ENCODE measurements at places on chromosomes 1 and 21.
A peak's percentile ranks its signal among the peaks of the same experiment; 100 is the strongest.

DNA sequence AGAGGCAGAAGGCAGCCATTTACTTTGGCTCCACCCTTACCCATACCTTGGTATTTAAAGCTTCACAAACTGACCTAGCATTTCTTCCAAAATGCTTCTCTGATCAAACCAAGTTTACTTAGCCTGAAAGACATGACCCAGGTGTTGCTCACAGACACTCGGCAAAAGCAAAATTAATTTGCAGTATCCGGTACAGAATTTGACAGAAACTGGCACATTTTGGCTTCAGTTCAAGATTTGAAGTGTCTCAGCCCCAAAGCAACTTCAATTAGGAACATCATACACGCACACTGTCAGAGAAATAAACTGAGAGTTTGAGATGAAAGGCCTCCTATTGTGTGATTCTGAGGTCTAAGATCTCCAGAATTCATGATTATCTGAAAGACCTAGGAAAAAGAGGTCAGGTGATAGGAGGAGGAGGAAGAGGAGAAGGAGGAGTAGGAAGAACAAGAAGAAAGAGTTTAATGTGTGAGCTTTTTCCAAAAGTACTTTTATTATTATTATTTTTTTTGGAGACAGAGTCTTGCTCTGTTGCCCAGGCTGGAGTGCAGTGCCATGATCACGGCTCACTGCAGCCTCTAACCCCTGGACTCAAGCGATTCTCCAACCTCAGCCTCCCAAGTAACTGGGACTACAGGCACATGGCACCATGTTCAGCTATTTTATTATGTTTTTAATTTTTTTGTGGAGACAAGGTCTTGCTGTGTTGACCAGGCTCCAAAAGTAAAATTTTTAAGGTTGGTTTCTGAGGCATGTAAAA is 143.6 kb downstream of the SLC45A1 start:
- DNase-seq: no peak

DNA sequence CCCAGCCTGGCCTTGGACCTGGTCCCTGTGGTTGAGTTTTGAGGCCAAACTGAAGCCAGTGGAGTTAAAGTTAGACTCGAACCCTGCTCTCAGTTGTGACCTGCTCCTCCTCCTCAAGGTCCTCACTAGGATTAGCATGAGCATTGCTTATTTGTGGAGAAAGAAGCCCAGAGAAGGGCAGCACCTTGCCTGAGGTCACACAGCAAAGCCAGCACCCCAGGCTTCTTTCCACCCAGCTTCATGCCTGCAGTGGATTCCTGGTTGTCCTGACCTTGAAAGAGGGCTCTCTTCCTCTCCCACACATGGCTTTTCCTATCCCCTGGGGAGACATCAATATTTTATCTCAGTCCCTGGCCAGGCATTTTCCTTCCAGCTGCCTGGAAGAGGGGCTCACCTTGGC is 2.8 kb downstream of the LDLRAP1 start:
- DNase-seq: no peak

DNA sequence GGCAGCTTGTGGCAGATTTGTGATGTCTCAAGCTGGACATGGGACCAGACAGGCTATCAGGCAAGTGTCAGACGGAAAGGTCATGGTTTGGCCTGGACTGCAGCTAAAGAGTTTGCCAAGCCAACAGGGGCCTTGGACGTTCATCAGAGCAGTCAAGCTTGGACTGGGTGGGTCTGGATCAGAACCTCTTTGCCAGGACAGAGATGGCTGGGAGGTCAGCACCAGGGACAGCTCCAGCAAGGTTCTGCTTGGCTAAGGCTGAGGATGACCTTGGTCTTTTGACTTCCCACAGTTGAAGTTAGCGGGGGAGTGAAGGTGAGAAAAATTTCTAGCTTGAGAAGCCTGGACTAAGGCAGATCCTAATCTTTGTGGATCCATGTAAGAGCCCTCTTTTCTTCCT is 68.1 kb downstream of the GRIK3 start:
- no peak for DNase-seq

DNA sequence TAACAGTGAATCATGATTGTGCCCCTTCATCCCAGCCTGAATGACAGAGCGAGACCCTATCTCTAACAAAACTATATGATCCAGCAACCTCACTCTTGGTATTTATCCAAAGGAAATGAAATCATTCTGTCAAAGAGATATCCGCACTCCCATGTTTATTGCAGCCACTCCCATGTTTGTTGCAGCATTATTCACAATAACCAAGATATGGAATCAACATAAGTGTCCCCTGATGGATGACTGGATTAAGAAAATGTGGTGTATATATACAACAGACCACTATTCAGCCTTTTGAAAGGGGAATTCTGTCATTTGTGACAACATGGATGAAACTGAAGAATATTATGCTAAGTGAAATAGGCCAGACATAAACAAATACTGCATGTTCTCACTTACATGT is 44.4 kb downstream of the TRMT1L start:
- no peak for DNase-seq

DNA sequence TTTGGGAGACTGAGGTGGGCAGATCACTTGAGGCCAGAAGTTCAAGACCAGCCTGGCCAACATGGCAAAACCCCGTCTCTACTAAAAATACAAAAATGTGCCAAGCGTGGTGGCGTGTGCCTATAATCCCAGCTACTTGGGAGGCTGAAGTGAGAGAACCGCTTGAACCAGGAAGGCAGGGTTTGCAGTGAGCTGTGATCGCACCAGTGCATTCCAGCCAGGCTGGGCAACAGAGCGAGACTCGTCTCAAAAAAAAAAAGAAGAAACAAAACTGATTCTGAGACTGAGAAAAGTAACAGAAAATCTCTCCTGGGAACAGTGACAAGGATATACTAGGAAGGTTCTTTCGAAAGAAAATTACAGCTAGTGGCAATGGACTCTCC is 20.9 kb downstream of the USP48 start:
- no peak for DNase-seq

DNA sequence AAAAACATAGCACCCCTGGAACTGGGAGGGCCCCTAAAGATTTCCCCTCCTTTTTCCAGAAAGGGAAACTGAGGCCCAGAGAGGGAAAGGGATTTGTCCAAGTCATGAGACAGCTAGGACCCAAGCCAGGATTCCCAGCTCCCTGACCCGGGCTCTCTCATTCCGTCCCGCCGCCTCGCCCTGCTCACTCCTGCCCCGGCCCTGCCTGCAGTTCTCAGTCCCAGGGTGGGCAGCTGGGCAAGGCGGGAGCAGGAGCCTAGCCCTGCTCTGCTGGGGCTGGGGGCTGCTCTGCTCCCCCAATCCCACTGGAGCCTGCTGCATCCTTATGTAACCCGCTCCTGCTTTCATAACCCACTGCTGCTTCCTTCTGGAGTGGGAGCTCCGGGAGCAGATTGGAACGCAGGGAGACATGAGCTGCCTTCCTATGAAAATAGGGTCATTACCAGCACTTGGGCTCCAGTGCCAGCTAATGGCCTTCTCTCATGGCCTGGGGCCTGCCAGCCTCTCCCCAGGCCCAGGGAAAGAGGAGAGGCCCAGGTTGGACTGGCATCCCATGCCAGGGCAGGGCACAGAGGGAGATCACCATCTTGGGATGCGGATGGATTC is 84.5 kb downstream of the CAMK2N1 start:
- DNase-seq: peak; percentile 47

DNA sequence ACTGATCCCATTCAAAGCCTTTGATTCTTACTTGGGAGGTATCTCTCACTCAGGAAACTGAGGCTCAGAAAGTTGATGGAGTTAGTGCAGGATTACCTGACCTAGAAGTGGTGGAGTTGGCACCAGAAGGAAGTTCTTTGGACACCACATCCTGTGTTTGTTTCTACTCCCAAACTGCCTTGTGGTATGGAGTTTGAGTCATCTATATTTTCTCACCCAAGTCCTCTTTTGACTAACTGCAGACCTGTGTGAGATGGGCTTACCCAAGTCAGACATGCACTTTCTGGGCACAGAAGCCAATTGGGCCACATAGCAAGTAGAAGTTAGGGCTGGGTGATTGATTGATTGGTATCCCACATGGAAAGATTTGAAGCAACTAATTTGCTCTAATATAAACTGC is 36.1 kb downstream of the FGGY start:
- DNase-seq: no peak

- DNase-seq: no peak
Measured at GRCh38 chr1:67264899-67265298, 42.8 kb upstream of the IL12RB2 start.

GRCh38 chr1:189804352-189804751 is 673.3 kb downstream of the BRINP3 start:
- DNase-seq: no peak

GRCh38 chr1:11707621-11708276 is 16.2 kb downstream of the DRAXIN start:
- no peak for DNase-seq

GRCh38 chr1:35737120-35737519 is 18.4 kb upstream of the C1orf216 start:
- DNase-seq: no peak

- DNase-seq: no peak
Measured at GRCh38 chr1:118982266-118982665, 5.9 kb downstream of the TBX15 start.

- no peak for DNase-seq
Measured at GRCh38 chr1:64663668-64664067, 81.2 kb upstream of the RAVER2 start.
